ENCODE measurements at places on chromosomes 3 and 15.

- DNase-seq, result no peak
Observed at GRCh38 chr15:63535689-63536088, 31.3 kb downstream of the USP3 start.

DNA sequence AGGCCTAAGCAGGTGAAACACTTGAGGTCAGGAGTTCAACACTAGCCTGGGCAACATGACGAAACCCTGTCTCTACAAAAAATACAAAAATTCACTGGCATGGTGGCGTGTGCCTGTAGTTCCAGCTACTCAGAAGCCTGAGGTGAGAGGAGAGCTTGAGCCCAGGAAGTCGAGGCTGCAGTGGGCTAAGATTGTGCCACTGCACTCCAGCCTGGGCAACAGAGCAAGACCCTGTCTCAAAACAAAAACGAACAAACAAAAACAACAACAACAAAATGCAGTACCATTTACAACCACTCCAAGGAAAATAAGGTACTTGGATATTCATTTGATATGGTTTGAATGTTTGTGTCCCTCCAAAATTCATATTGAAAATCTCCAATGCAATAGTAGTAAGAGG, 15.6 kb upstream of the TRANK1 start:
- DNase-seq, result no peak

DNA sequence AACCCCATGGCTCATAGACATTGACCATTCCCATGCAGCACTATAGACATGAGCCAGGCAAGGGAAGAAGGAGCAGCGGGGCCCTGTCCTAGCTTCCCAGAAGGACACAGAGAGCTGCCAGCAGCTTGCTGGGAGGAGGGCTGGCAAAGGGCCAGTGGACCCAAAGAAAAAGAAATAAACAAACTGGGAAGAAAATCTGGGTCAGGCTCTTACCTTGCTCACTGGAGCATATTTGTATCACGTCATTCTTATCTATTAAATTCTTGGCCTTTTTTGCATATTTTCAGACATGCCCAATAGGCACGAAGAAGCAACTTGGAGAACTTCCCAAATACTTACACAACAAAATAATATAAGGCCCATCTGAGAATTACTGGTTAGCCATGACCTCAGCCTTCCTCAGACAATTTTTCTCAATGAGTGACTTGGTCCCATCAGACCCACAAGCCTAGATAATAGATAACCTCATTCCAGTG, 28.4 kb downstream of the RASGRP1 start:
- DNase-seq, result peak; percentile 77

GRCh38 chr15:80568298-80568697, 126.8 kb upstream of the ABHD17C start:
- no peak for DNase-seq

DNA sequence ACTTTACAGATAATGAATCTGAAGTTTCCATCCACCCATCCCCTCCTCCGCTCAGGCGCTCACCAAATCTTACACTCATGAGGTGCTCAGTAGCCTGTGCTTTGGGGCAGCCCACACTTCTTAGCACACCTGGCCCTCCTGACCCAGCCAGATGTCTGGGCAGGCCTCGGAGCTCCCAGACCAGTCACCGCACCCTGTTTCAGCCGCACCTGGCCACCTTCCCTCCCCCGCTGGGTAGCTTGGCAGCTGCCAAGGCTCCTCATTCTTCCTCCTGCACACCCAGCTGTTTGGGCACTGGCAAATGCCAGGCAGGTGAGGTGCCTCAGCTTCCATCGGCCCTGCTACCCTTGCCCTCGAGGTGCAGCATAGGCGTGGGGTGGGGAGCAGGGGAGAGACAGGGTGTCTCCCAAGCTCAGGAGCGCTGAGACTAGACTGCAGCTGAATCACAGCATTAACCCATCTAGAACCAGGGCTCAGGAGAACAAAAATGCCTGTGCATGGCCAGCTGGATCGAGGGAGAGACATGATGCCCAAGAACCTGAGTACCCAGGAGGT, 45.8 kb downstream of the CDC25A start:
- no peak for DNase-seq

DNA sequence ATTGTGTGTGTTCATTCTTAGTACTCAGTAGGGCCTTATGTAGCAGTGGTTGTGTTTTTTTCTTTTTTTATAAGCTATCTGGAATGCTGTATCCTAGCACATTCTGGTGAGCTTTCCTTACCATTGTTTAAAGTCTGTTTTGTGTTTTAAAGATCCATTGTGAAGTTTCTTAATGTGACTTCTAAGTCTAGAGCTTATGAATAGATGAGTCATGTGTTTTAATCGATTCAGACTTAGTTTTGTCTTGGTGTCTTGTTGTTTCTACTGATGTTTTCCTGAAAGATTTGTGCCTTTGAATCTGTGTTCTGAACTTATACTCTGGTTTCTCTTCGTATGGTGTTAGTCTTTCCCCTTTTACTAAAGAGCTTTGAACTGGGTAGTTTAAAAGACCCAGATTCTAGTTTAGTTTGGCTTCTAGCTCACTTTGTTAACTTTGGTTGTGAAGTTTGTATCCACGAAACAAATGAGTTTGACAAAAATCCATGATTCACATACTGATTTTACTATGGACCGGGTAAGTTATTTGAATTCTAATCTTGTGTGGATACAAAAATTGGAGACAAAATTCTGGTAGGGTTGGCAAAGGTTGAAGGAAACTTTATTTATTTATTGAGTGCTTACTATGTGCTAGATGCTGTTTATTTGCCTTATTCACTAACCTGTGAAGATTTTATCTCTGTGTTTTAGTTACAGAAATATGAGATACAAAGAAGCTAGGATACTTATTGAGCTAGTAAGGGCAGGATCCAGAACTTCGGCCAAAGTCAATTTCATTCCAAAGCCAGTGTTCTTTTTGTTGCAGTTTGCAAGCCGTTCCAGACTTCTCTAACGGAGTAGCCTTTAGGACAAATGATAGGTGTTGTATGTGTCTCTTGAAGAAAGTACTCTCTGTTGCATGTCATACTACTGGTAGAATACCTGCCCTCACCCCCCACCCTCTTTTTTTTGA, 24.8 kb downstream of the AKAP13 start:
- no peak for DNase-seq

DNA sequence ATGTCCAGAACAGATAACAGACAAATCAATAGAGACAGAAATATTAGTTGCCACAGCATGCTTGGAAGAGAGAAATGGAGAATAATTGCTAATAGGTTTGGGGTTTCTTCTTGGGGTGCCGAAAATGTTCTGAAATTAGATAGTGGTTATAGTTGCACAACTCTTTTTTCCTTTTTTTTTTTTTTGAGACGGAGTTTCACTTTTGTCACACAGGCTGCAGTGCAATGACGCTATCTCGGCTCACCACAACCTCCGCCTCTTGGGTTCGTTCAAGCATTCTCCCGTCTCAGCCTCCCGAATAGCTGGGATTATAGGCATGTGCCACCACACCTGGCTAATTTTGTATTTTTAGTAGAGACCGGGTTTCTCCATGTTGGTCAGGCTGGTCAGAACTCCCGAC, 163.3 kb downstream of the PLCH1 start:
- DNase-seq, result no peak

GRCh38 chr3:172030181-172030580, 9.2 kb upstream of the FNDC3B start:
- no peak for DNase-seq

- no peak for DNase-seq
Observed at GRCh38 chr3:167120828-167121227, 259.3 kb downstream of the ZBBX start.

DNA sequence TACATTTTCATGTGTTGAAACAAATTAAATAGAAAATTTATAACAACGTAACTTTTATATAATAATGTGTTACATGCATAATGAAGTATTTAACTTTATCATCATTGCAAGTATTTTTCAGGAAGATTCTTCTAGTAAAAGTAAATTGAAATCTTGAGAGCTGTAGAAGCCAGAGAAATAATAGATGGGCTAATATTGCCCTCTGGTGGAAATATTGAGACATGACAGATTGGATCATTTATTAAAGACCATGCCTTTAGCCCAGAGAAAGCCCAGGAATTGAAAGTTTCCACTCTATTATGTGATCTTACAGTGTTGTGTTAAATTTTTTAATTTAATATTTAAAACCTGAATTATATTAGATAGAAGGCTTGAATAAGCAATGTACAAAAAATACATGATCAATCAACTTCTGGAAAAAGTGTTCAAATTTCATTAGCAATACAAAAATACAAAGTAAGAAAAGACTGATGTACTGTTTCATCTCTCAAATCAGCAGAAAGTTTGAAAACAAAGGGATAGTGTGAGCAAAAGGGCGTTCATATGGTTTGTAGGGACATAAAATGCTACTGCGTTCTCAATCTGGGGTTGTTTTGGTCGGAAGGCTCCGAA, 52.7 kb upstream of the SPTSSB start:
- no peak for DNase-seq

GRCh38 chr3:139113231-139113992, 68.7 kb upstream of the PRR23C start:
- no peak for DNase-seq

GRCh38 chr15:51696566-51696965, 15.3 kb downstream of the SCG3 start:
- DNase-seq, result no peak

GRCh38 chr15:97893967-97894366, 66.5 kb upstream of the ARRDC4 start:
- no peak for DNase-seq

GRCh38 chr3:139481116-139481515, 4.8 kb upstream of the RBP2 start:
- DNase-seq, result no peak

DNA sequence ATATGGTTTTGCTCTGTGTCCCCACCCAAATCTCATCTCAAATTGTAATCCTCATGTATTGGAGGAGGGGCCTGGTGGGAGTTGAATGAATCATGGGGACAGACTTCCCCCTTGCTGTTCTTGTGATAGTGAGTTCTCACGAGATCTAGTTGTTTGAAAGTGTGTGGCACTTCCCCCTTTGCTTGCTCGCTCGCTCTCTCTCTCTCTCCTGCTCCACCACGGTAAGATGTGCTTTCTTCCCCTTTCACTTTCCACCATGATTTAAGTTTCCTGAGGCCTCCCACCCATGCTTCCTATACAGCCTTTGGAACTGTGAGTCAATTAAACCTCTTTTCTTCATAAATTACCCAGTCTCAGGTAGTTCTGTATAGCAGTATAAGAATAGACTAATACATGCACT, 60.7 kb downstream of the GSK3B start:
- no peak for DNase-seq

DNA sequence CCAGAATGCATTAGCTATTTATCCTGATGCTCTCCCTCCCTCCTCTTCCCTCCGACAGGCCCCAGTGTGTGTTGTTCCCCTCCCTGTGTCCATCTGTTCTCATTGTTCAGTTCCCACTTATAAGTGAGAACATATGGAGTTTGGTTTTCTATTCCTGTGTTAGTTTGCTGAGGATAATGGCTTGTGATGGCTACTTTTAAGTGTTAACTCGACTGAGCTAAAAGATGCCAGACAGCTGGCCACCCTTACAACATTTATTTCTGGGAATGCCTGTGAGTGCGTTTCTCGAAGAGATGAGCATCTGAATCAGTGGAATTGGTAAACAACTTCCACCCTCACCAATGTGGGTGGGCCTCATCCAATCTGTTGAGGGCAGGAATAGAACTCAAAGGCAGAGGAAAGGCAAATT, 24.7 kb upstream of the TM2D3 start:
- peak; percentile 46 for DNase-seq

DNA sequence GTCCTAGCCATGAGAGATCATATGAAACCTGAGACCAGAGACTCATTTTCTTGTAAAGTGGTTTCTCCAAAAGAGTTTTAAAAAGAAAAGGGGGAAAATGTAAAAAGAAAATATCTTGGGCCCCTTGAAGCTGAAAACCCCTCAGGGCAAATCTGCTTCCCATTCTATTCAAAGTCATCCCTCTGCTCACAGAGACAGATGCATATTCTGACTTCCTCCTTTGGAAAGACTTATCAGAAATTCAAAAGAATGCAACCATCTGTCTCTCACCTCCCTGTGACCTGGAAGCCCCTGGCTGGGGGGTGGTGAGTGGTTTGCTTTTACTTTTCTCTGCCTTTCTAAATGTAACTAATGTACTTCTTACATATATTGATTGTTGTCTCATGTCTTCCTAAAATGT, 1154.8 kb downstream of the NSUN3 start:
- DNase-seq, result no peak

DNA sequence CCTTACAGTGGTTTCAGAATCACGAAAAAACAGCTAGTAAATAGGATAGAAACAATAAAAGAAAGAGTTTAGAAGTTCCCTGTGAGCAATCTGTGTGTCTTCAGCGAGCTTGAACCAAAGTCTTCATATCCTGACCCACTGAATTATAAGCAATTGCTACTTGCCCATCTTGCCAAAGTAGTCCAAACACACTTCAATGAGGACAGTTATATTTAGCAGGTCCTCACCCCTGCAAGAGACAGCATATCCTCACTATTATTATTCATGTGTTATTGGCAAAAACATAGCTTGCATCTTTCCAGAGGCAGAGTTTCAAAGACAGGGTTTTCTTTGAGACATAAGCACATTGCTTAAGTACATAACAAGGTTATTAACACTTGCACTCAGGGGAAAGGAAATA, 77.8 kb downstream of the FEZF2 start:
- DNase-seq, result no peak

GRCh38 chr3:114686621-114687020, 392.8 kb downstream of the TIGIT start:
- DNase-seq, result no peak

- DNase-seq, result no peak
Observed at GRCh38 chr15:52057996-52058395, 39.0 kb downstream of the MAPK6 start.

DNA sequence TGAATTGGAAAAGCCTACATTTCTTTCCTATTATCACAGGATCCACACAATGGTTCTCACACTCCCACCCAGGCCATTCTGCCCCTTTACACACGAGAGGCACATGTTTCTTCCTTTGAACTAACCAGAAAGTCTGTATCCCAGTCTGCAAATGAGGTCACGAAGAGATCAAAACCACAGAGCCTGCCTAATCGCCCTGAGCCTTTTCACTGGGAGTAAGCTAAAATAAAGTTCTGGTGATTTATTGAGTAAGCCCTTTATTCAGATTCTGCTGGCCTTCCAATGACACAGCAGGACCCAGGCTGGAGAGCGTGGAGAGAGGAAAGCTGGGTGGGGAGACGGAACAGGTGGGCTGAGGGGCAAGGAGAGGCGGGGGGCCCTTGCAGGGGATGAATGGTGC, 78.7 kb downstream of the ATP1B3 start:
- no peak for DNase-seq

GRCh38 chr3:99969136-99969535, 145.2 kb downstream of the FILIP1L start:
- DNase-seq, result no peak

DNA sequence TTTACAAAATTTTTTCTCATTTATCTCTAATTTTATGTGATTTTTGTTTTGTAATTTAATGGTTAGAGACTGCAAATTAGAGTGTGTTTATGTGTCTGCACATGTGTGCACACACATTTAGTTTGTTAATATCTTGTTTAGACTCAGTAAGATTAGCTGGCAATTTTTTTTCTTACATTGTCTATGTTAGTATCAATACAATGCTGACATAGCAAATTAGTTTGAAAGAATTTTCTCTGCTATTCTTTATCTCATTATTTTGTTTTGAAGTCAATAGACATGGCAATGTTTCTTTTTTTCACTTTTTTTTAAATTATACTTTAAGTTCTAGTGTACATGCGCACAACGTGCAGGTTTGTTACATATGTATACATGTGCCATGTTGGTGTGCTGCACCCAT, 1155.0 kb downstream of the ZPLD1 start:
- DNase-seq, result no peak
